ENCODE measurements at places on chromosomes 6 and 20.
A peak's percentile ranks its signal among the peaks of the same experiment; 100 is the strongest.

DNA sequence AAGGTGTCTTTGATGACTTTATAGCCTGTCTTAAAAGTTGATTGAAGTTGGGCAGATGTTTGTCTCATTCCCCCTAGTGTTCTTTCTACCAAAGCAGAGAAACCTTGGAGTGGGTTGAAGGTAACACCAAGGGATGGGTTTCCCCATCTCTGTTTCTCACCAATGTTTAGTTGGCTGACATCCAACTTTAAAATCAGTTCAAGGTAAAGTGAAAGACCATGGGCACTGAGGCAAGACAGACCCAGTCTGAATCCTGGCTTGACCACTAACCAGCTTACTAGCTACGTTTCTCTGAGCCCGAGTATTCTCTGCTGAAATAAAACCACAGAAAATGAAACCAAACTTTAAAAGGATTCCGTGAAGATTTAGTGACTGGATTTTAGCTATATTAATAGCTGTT, 258.9 kb downstream of the KIF16B start:
- DNase-seq: no peak

DNA sequence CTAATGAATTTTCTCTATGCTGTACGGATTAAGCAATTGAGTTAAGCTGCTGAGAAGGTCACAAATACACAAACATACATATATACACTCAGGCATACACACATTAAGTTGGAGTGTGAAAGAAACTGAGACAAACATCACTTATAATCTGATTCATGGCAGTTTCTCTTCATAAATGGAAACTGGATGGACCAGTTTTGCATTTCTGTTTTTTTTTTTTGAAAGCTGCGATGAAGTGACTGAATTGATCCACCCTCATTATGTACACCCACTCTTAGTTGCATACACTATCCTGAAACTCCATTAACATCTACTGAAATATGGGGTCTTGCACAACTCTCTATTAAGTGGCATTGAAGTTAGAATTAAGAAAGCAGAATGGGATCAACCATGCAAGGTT, 32.9 kb upstream of the TENT5A start:
- no peak for DNase-seq

GRCh38 chr6:139364302-139364981, 10.0 kb downstream of the CITED2 start:
- DNase-seq: peak; percentile 63

DNA sequence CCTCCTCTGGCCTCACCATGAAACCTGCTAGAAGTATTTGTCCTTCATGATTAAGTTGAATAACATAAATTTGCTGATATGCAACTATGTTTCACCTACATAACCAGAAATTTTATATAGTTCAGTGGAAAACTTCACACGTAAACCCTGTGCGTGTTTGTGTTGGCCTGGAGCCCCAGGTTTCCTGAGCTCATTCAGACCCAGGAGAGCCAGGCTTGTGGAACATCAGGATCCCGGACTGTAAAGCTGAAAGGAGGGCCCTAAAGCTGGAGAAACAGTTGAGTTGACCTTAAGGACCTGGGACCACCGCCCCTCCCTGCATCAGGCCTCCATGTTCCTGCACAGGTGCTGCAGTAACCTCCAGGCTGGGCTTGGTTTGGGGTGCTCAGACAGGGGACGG, 3.1 kb upstream of the SPATS1 start:
- DNase-seq: no peak

DNA sequence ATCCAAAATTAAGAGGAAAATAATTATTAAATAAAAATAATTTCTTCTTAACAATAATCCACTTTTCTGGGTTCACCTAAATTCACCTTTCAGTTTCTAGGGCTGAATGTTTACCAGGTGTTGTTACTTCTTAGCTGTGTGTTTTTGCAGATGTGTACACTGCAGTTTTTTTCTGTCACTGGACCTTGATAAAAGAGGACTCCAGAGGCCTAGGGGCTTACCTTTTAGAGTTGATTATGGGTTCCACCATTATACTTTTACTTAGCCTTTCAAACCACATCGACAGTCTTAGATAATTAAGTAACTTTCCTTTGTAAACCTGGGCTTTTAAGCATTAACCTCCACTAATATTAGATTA, 766.5 kb downstream of the BCKDHB start:
- no peak for DNase-seq

- no peak for DNase-seq
Observed at GRCh38 chr20:34736106-34736735, 32.1 kb downstream of the TP53INP2 start.

DNA sequence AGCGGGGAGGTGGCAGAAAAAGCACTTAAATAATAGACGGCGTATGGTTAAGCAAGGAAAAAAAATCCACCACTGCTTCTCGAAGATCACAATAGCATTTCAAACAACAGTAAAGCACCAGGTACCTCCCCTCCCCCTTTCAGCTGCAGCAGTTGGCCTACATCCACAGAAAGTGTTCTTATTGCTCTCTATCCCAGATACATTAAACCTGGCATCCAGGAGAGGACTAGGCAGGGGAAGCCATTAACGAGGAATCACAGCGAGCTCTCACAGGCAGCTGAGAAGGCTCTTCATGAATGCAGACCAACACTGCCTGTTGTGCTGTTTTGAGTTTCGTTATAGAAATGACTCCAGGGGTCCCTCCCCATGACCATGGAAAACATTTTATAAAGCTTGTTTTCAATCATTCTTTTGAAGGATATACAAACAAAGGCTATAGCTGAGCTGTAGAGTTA, 11.8 kb downstream of the FYN start:
- DNase-seq: no peak

GRCh38 chr20:20839771-20840170, 127.3 kb upstream of the RALGAPA2 start:
- DNase-seq: no peak

DNA sequence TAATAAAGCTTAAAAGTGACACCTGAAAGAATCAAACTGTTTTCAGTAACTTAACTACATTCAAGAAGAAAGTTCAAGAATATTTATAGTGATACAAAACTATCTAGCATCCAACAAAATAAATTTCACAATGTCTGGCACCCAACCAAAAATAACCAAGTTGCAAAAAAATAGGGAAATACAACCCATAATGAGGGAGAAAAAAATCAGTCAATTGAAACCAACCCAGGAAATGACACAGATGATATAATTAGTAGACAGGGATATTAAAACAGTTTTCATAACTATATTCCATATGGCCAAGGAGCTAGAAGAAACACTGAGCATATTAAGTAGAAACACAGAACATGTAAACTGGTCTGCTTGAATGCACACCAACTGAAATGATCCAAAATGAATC, 120.2 kb upstream of the BEND3 start:
- no peak for DNase-seq

DNA sequence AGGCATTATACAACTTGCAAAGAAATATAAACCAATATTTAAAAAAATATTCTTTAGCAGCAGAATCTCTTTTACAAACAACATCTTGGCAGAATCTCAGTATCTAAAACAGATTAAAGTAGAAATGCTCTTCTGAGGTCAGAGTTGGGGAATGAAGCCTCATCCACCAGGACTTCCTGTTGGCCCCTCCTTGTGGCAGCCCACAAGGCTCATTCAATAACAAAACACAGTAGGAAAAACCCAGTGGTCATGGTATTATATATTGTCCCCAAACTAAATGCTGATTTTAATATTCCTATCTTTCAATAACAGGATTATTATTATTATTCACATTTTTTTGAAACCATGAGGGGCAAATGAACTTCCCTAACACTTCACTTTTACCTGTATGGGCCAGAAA, 368.6 kb downstream of the BTBD9 start:
- no peak for DNase-seq

GRCh38 chr6:10151144-10151915, 263.5 kb downstream of the TFAP2A start:
- DNase-seq: no peak

DNA sequence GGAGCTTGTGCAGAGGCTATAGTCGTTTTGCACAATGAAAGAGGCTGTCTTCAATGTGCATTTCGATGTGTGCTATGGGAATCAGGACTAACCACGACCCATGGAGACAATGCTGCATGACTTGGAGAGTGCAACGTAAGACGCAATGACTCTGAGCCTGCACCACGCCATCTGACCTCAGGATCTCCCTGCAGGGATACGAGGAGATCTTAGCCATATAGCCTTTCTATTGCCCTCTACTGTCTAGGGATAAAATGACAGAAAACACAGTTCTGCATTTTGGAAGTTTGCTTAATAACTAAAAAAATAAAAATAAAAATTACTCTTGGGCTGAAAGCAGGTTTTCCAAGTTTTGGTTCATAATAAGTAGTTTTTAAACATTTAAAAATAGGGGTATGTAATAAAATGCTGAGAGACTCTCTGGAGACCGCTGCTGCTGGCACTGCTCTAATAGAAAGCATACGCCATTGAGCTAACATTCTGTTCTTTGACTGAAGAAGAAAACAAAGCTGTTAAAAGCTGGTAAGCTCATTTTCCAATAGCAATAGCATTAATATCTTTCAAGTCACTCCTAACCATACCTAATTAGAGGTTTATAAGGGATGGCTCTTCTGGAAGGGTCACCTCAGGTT, 87.2 kb downstream of the PDE7B start:
- DNase-seq: no peak

GRCh38 chr6:105680131-105680530, 277.2 kb upstream of the PREP start:
- no peak for DNase-seq

DNA sequence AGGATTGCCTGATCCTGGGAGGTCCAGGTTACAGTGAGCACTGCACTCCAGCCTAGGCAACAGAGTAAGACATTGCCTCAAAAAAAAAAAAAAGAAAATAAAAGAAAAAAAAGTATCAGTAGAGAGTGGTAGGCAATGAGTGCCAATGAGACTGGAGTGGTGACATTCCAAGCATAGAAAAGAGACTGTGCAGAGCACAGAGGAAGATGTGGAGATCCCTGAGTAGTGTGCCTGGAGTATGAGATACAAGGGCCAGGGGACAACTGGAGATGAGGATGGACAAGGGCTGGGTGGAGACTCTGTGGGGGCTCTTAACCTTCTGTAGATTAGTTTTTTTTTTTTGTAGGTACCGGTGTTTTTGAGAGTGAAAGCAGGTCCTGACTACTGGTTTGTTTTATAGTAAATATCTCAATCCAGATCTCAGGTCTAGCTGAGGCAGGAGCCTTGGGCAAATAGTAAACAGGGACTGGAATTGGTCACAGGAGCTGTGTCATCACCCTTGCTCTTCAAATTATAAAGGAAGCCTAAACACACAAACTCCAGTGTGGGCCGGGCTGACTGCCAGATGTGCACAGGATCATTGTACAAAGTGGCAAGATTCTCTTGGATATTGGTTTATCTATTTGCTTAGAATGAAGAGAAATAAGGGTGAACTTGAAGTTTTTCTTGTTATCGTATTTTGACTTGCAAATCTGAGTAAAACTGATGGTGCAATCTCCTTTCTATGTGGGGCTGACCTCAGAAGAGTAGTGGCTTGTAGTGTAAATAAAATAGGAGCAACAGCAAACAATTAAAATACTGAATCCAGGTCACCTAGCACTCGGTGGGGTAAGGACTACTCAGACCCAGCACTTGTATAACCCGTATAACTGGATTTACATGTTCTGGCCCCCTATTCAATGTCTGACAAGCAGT, 144.9 kb downstream of the SOX4 start:
- no peak for DNase-seq

- DNase-seq: no peak
Observed at GRCh38 chr6:49565855-49566254, 15.4 kb downstream of the C6orf141 start.

DNA sequence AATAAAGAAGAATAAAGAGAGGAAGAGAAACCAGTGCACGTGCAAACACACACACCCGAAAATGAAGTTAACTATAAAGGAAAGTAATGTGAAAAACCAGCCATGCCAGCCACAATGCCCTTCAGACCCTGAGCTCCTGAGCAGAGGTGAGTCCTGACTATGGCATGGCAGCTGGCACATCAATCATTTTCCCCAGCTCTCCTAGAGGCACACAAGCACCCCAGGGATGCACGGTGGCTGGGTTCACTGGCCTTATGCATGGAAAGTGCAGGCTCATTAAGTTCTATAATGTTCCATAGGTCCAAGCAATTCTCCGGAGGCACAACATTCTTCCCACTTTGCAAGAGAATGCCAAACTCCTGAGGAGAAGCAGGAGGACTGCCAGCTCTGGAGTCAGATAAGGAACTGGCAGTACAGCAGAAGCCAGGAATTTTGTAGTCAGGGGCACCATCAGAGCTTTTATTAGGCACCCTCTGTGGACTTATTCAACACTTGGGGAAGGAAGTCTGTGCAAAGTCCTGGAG, 175.0 kb upstream of the PRDM1 start:
- no peak for DNase-seq

- no peak for DNase-seq
Observed at GRCh38 chr20:6519556-6519955, 247.9 kb upstream of the BMP2 start.

- DNase-seq: no peak
Observed at GRCh38 chr6:124076336-124077048, 272.8 kb downstream of the NKAIN2 start.

DNA sequence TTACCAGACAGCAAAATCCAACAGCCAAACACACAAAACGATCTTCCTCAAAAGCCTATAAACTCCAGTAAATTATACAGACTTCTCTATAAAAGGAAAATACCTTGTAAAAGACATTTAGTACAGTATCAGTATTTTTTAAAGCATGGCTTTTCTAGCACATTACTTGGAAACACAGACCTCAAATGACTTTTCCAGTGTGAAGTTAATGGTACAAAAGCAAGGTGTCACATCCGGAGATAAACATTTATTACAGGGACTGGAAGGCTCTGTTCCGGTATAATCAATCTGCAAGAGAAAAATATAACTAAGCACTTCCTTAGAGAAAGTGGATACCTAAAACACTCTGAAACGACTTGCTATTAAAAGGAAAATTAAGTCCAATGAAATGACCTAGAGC, 17.1 kb downstream of the TMEM30A start:
- no peak for DNase-seq

DNA sequence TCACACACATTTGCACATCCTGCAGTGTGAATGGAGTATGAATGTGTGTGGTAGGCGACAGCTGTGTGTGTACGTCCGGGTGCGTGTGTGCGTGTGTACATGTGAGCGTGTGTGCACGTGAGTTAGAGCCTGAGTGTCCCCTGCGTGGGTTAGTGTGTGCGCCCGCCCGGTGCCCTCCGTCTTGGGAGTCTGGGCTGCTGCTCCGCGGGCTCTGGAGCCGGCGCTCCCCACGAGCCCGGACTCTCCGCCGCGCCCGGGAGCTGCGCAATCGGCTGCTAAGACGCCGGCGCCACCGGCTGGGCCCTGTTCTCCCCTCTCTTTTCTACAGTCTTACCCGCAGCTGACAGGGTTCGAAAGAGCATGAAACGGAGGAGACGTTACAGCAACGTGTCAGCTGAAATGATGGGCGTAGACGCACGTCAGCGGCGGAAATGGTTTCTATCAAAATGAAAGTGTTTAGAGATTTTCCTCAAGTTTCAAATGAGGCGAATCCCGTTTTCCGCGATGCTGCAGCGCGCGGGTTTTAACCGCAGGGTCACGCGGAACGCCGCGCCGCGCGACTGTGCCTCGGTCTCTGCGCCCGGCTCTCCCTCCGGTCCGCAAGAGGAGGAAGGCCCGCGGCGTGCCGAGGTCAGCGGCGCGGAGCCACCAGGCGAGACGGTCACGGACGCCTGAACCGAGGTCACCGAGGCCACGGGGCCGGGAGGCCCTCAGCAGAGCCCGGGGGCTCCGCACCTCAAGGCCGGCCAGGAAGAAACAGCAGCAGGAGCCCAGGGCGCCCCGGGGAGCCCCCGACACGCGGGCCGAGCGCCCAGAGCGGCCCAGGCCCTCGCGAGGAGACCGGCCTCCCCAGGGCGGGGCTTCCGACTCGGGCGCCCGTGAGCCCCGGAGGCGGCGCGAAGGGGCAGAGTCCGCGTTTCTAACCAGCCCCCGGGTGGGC, 95.3 kb upstream of the BHLHE23 start:
- peak; percentile 83 for DNase-seq

GRCh38 chr6:35018746-35019145, 122.4 kb downstream of the TCP11 start:
- no peak for DNase-seq

Measured in naive thymus-derived CD4-positive, alpha-beta T cell (primary cell).